ENCODE measurements at places on chromosomes 12 and 14.

DNA sequence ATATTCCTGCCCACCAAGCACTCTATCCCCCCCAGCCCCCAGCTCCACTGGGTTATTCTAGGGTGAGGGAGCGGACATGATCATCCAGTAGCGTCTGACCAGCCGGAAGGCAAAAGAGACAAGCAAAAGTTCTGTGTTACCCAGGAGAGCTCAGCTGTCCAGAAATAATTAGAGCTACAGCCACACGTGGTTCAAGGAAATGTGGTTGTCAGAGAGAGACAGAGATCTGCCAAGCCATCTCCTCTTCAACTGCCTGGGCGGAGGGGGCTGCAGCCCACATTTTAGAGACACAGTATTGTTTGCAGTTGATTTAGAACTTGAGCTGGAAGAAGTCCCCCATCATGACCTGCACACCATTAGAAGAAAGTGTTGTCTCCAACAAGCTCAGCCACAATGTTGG is 30.4 kb downstream of the DAO start:
- DNase-seq = no peak

DNA sequence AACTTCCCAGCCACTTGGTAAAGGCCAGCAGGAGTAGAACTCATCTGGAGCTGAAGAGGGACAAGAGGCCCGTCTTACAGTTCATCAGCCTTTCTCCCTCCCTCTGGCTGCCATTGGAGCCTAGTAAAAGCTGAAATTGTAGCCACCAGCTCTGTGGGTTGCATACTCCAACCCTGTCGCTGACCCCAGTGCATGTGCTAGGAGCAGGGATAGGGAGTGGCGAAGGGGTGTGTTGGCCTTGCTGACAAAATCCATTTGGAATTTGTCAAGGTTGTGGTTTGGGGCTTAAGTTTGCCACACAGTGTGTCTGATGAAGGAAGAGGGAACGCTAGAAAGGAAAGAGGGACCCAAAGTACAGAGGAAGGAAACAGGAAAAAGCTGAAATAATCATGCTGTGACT is 4.0 kb upstream of the ARF3 start:
- no peak for DNase-seq

GRCh38 chr14:91281346-91281745 is 36.8 kb upstream of the GPR68 start:
- DNase-seq = no peak

- no peak for DNase-seq
Measured at GRCh38 chr12:103182299-103182698, 224.8 kb downstream of the ASCL1 start.

- DNase-seq = no peak
Measured at GRCh38 chr12:20453756-20454310, 85.5 kb downstream of the PDE3A start.

DNA sequence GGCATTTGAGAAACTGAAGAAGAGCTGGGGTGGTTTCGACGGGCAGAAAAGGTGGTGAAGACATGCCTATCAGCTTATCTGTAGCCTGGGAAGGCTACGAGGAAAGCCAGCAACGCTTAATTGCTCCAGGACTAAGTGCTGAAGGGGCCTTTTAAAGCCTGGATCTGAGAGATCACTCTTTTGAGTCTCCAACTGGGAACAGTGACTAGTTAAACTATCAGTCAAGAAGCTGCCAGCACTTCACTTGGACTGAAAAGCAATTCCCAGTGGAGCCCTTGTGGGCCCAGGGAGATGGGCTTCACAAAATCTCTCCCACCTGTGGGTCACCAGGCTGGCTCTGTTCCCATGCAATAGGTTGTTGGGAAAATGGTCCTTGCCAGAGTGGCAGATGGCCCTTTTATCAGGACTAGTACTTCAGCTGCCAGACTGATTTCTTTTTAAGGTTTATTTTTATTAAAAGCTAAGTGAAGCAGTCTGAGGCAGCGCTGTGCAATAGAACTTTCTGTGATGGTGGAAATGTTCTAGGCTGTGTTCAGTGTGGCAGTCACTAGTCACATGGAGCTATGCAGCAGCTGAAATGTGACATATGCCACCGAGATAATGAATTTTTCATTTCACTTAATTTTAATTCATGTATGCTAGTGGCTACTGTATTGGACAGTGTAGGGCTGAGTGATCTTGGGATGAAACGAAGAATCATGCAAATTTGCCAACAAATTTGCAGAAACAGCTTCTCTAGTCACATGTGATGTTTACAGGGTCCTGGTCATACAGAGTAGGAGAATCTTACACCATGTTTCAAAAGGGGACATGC is 276.8 kb downstream of the PCNX1 start:
- no peak for DNase-seq

GRCh38 chr12:93390549-93391297 is 13.0 kb downstream of the NUDT4 start:
- no peak for DNase-seq

- DNase-seq = peak; percentile 9
Measured at GRCh38 chr14:56686416-56686815, 106.8 kb downstream of the TMEM260 start.

- no peak for DNase-seq
Measured at GRCh38 chr14:32820682-32821081, 118.0 kb upstream of the NPAS3 start.

GRCh38 chr12:67047634-67048033 is 221.5 kb upstream of the CAND1 start:
- no peak for DNase-seq

DNA sequence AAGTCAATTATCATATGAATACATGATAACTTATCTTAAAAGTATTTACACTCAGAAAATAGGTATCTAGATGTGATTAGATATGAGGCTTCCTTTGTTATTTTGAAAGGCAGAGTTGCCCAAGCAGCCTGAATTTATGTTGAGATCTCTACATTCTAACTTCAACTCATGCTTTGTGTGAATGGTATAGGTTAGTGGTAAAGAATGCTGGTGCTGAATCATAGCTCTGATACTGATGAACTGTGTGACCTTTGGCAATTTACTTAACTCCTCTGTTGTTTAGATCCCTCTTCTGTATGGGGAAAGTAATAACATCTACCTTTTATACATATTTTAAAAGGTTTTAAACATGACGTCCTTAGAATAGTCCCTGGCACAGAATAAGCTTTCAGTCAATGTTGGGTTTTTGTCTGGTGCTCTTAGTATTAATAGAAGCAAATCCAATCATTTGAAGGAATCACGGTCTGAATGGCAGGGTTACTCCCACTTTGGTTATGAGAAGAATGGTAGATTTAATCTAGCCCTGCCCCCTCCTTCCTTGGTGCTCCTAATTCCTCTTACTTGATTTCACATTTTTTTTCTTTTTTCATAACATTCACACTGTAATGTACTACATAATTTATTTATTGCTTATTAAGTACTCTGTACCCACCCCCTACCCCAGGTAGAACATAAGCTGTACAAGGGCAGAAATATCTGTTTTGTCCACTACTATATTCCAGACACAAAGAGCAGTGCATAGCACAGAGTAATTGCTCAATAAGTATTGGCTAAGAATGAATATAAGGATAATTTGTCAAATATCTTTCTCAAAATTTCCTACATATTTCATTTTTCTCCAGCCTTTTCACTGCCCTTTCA is 203.3 kb upstream of the KRR1 start:
- DNase-seq = no peak

DNA sequence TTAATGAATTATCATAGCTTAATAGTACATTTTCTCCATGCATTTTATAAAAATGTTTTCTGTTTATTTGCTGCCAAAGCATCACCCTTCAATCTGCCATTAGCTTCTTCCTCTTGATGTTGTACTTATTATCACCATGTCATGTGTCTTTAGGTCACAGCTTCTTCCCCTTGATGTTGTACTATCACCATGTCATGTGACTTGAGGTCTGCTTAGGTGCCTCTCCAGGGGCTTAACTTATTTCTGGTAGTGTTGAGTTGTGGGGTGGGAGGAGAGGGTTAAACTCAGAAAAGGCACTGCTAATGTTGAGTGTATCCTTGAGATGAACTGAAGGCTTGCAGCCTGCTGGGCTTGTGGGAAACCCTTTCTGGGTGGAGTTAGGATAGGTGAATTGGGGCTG is 87.8 kb downstream of the DAAM1 start:
- no peak for DNase-seq

DNA sequence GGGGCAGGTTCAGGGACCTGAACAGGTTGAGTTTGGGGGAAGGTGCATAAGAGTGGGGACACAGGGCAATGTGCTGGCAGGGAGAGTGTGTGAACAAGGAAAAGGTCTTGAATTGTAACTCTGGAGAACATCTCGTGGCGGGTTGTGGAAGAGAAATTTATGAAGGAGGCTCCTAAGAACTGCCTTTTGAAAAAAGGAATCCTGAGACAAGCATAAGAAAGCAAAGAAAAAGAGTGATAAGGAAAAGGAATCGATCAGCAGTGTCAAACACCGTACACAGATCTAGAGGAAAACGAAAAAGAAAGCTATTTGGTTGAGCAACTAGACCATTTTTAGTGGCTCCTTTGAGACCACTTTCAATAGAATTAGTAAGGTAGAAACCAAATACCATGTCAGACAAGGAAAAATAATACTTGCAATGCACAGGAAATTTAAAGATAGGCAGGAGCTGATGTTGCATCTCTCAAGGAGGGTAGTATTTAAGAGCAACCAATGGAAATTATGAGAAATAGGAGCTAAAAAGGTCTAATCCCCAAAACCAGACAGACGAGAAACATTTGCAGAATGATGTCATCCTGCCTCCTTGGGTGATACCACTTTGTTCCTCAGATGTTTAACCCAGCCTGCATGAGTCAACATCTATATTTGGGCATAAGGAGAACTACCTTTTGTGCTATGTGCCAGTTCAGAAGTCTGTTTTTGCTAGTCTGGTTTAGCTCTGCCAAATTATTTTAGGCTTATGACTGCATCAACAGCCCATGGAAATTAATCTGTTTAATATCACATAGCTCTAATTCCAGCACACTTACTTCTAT is 64.5 kb upstream of the STK38L start:
- no peak for DNase-seq

GRCh38 chr12:54381136-54381535 is 3.4 kb downstream of the ZNF385A start:
- no peak for DNase-seq

DNA sequence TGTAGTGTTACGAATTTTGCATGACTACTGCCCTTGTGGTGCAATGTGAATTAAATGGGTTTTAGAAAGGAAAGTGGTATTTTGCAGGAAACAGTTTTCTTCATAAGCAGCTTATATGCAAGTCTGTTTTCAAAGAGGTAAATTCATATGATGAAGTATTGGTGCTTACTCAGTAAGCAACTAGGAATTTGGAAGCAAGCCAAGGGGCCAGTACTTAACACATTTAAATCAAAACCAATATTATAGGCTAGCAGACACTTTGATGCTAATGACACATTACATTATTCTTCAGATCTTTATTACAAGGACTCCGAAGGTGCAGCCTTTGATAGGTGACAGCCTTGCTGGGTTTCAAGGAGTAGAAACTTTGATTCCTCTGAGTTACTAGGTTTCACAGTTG is 23.1 kb downstream of the MGAT4C start:
- DNase-seq = peak; percentile 85

DNA sequence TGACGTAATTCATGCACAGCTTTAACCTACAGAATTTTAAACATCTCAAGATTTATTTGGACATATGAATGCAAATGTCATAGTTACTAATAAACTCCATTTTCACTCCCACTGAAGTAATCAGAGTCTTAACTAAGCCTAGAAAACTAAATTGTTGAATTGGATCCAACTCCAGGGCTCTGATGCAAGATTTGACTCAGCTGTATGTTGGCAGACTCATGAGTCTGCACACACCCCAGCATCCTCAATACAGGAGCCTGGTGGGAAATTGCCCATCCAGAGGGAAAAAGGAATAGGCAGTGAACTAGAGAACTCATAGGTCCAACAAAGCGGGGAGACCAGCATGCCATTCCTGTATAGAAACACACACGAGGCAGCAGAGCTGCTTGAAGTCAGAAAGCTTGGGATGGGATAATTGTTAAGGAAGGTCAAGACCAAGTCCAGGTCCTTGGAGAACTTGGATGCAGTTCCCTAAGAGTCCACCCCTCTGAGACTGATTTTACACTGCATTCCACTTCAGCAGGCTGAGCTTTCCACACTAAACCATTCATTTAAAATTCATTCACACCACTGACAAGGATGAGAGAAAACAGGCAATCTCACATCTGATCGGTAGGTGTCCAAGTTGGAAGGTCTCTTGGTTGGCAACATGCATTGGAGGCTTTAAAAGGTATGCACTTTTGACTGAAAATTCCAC is 14.4 kb downstream of the TMTC1 start:
- DNase-seq = no peak

GRCh38 chr14:58637391-58638230 is at the start of gene DACT1:
DACT1 (plus strand) TSS chr14:58637962; CDS start chr14:58638203, 241 bp downstream.
- no peak for DNase-seq

DNA sequence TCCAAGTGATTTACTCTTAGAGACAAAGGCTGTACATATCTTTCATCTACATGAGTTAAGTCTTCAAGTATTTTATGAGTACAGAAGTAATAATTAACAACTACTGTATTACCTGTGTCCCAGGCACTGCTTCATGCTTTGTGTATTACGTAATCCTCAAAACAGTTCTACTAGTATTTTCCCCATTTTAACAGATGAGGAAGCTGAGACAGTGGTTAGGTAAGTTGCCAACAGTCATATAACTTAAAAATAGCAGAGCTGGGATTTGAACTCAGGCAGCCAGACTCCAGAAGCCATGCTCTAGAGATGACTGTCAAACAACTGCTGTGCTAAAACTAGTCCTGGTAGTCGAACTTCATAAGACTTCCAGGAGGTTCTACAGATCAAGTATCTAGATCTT is 10.7 kb downstream of the TRMT5 start:
- no peak for DNase-seq

- no peak for DNase-seq
Measured at GRCh38 chr14:92506231-92506630, 7.3 kb upstream of the RIN3 start.

DNA sequence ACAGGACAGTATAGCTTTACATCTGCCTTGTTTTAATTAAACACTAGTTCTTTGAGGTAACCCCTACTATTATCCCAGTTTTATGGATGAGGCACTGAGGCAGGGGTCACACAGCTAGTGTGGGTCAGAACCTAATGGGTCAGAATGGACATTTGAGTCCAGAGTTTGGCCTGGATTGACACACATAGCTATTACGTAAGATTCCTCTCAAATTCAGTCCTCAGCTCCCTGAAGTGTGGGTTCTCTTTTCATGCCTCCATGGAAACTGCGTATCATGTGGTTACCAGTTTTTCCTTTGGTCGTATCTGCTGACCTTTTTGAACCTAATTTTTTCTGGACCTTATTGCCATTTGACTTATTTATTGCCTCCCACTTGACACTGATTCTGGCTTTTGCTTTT is 40.4 kb downstream of the PSEN1 start:
- no peak for DNase-seq
